ENCODE measurements at places on chromosomes 4 and X.

GRCh38 chr4:169059306-169060211 lies 49.5 kb upstream of the CBR4 start:
- no peak for DNase-seq

GRCh38 chrX:125131164-125131563 lies 188.5 kb upstream of the TEX13C start:
- no peak for DNase-seq

DNA sequence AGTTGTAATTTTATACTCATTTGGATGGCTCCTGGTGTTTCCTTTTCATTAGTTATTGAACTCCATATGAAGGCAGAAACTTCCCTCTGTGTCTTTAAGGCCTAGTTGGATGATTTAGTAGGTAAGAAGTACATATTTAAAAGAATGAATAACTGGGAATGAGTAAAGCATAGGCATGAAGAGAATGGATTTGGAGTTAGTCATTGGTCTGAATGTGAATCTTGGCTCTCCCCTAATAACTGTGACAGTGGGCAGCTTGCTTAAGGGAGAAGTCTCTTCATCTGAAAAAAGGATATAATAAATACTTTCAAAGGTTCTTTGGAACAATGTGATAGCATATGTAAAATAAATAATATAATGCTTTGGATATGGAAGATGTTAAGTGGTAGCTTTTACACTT lies 13.2 kb downstream of the SNX25 start:
- no peak for DNase-seq

- DNase-seq: no peak
Observed at GRCh38 chr4:153585026-153585425, 99.1 kb upstream of the TLR2 start.

- DNase-seq: no peak
Observed at GRCh38 chr4:1833307-1834046, 22.5 kb downstream of the LETM1 start.

GRCh38 chr4:93407493-93408275 lies 420.9 kb upstream of the ATOH1 start:
- no peak for DNase-seq

DNA sequence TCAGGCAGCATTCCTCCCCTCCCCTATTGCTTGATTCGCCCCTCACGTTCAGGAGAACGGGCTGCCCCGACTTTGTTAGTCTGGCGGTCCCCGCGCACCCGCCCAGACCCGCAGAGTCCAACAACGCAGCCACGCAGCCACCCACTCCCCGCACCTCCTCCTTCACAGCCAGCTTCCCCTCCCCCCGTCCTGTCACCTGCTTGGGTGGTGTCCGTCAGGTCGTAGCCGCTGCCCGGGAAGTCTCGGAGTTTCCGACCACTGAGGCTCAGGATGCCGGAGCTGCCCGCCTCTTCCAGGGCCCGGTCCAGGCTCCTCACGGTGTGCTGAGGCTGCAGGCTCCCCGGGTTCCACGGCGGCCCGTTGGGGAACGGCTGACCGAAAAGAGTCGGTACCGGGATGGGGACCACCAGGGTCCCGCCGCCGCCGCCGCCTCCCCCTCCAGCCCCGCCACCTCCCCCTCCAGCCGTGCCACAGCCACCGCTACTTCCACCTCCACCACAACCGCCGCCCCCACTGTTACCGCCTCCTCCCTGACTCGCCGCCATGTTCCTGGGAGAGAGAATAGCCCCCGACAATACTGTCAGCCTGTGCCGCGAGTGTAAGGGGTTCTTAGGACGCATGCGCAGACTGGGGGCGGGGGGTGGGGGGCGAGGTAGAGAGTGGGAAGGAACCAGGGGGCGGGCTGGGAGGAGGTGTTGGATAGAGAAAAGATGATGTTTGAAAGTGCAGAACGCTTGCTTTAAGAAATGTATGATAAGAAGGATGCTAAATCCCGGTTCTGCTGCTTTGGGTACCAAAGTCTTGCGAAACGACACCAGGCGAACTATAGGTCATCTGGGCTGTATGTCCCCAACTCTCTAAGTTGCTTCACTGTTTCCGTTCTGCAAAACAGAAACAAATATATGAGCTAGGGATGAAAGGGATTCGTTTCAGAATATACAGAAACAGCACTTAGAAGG lies at the start of gene LRCH2:
Gene LRCH2 (minus strand): TSS at position 600 of the 959 bp plus-strand sequence. CDS start 55 bp downstream, at position 545.
- no peak for DNase-seq

GRCh38 chr4:81651243-81651899 lies 179.7 kb upstream of the RASGEF1B start:
- DNase-seq: no peak

DNA sequence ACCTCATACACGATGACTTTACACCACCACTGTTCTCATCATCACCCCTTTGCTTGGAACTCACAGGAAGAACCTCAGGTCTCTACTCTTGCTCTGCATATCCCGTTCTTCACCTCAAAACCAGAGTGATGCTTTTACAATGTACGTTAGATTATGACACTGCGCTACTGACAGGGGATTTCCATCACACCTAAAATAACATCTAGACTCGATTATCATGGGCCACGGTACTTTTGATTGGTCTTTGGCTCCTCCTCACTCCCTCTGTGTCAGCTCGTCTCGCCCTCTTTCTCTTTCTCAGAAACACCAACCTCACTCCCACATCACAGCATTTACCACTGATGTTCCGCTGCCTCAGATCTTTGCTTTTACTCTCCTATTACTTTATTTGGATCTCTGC lies 172.4 kb downstream of the TLL1 start:
- no peak for DNase-seq

GRCh38 chr4:174708381-174708780 lies 120.7 kb downstream of the GLRA3 start:
- DNase-seq: no peak

Measured in activated CD4-positive, alpha-beta T cell treated with anti-CD3 and anti-CD28 coated beads for 1 hour (primary cell).